ENCODE measurements at places on chromosomes 2 and 18. TPM values are rescaled to one million over a fixed set of nuclear protein-coding genes. Genes with fewer than 3 reads are reported as not detected.

The TFPI gene
- total RNA-seq, result 66.2 TPM

The LAMA3 gene
- total RNA-seq, result 0.08 TPM

The LYPD6B gene
- total RNA-seq, result not detected

The IL1RN gene
- total RNA-seq, result not detected

The MMADHC gene
- 104 TPM for total RNA-seq

The EVA1A gene
- not detected for total RNA-seq

The KCNK3 gene
- 0.08 TPM for total RNA-seq

DNA sequence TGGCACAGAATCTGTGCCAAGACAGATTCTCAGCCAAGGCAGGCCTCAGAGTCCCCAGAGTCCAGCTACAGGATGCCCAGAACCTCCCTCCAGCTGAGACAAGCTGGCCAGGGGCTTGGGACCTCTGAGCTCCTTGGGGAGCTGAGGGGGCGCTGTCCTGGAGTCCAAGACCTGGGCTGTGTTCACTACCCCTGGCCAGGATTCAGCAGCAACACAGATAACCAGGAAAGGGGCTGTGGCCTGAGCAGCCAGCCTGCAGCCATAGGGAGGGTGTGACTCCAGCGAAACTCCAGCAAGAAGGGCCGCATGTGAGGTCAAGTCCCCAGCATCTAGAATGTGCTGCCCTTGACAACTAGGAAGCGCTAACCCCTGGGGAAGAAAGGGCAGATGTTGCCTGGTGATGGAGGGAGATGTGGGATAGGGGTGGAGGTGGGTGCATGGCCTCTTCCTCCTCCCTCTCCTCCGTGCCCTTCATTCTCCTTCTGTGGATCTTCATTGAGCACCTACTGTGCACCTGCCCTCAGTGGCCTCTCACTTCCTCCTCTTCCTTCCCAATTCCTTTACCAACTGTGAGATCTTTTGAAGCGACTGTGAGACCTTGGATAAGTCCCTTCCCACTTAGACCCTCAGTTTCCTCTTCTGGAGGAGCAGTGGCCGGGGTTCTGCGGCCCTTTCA, 7.7 kb upstream of the ARID5A start:
- DNase-seq, result peak; percentile 1
- no peak overlapping the region for H3K4me3 ChIP-seq
- H3K27ac ChIP-seq, result no peak overlapping the region
- no peaks in the 10 kb centered on the region for H3K36me3 ChIP-seq
- H3K27me3 ChIP-seq, result peaks cover 9% of the 10 kb centered on the region
- H3K4me1 ChIP-seq, result peaks cover 33% of the 10 kb centered on the region

DNA sequence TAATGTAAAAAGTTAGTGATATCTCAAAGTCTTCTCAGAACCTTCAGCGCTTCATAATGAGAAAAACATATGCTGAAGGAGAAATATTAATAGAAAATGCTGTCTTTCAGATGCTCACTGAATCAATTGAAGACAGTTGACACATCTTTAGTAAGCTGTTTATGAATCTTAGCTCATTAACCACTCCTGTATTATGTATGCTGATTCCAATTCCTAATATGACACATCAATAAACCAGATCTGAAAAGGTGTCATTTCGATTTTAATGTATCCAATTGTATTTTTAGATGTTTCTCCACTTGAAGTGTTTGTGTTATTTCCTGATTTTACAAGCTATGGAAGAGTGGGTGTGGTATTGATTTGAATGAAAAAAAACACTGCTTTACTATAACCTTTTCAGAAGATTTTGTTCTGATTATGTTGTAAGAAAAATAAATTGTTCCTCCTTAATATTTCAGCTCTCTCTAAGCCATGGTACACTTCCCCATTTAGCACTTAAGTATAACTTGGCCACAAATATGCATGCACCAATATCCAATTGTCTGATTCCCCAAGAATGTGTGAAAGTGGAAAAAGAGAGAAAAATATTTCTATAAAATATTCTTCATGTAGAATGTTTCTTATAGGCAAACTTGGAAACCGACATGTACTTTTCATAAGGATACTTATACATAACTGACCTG, 569.8 kb downstream of the ARHGAP15 start:
- H3K27ac ChIP-seq, result no peak overlapping the region
- DNase-seq, result no peak
- no peaks in the 10 kb centered on the region for H3K4me1 ChIP-seq

GRCh38 chr2:230408244-230408842, 7.7 kb upstream of the SP100 start:
- DNase-seq, result no peak
- no peaks in the 10 kb centered on the region for H3K4me1 ChIP-seq
- H3K27ac ChIP-seq, result no peak overlapping the region
- H3K27me3 ChIP-seq, result no peaks in the 10 kb centered on the region

- peak; percentile 99 for DNase-seq
- peaks cover 16% of the 10 kb centered on the region for H3K36me3 ChIP-seq
- H3K4me1 ChIP-seq, result peaks cover 41% of the 10 kb centered on the region
- no peaks in the 10 kb centered on the region for H3K27me3 ChIP-seq
- peak overlapping the region; percentile 73 for H3K4me3 ChIP-seq
These were observed 858 bp downstream of the TP53I3 start for GRCh38 chr2:24083567-24084385.

DNA sequence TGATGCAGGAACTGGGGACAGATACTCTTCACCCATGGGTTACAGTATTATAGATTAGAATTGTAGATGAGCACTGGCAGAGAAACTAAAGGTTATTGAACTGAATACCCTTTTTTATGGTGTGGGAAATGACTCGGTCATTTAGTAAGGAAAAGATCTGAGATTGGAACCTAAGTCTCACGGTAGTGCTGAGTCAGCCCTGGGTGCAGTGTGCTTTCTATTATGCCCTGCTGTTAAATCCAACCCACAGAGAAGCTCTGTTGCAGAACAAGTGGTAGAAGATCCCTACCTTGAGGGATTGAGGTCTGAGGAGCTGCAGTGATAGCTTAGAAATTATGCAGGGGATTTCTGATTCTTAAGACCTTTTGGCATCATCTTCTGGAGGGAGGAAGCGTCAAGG, 12.7 kb downstream of the CCT7 start:
- peaks cover 8% of the 10 kb centered on the region for H3K4me1 ChIP-seq
- H3K4me3 ChIP-seq, result no peak overlapping the region
- peaks cover 98% of the 10 kb centered on the region for H3K36me3 ChIP-seq

DNA sequence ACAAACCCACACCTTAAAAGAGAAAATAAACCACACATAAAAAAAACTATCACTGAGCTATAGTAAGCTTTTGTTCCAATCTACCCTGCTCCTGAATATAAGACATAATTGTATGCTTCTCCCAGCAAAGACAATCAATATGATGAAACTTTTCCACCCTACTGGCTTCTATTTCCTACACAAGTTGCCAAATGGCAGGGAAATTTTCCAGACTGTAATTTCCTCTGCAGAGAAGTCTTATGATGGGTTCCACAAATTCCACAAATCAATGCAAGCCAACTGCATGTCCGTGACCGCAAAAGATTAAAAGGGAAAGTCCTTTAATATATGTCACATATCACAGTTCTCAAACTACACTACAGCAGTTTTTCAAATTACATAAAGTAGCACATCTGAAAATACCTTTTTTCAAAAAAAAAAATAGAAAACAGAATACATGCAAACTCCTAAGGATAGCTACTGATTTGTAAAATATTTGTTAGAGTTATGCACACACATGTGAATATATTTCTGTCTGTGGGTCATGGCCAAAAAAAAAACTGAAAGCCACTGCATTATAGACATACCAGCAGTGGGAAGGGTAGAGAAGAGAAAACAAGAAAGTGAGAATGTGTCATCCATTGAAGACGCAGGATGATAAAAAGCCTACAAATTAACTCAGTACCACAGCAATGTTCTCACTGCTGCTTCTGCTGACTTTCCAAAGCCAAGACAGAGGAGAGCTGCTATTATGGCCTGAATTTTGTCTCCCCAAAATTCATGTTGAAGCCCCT, 61.4 kb downstream of the RPL31 start:
- peaks cover 15% of the 10 kb centered on the region for H3K4me1 ChIP-seq
- H3K27me3 ChIP-seq, result no peaks in the 10 kb centered on the region
- H3K36me3 ChIP-seq, result no peaks in the 10 kb centered on the region

GRCh38 chr2:133167990-133168389, 400.3 kb downstream of the NCKAP5 start:
- H3K36me3 ChIP-seq, result no peaks in the 10 kb centered on the region
- no peaks in the 10 kb centered on the region for H3K4me1 ChIP-seq
- H3K27ac ChIP-seq, result no peak overlapping the region
- no peak overlapping the region for H3K4me3 ChIP-seq
- H3K27me3 ChIP-seq, result 0 out of 2 replicates have a peak, but pooled peaks cover 4% of the 10 kb centered on the region

GRCh38 chr18:78378403-78378802, 601.2 kb upstream of the SALL3 start:
- no peaks in the 10 kb centered on the region for H3K36me3 ChIP-seq
- no peak overlapping the region for H3K27ac ChIP-seq
- no peaks in the 10 kb centered on the region for H3K27me3 ChIP-seq
- DNase-seq, result no peak
- H3K4me3 ChIP-seq, result no peak overlapping the region

- H3K4me3 ChIP-seq, result no peak overlapping the region
- no peaks in the 10 kb centered on the region for H3K36me3 ChIP-seq
- DNase-seq, result no peak
- H3K27ac ChIP-seq, result no peak overlapping the region
- peaks cover 9% of the 10 kb centered on the region for H3K27me3 ChIP-seq
These were observed 45.4 kb downstream of the M1AP start for GRCh38 chr2:74602586-74603281.

- no peak overlapping the region for H3K27ac ChIP-seq
- H3K4me1 ChIP-seq, result no peaks in the 10 kb centered on the region
- DNase-seq, result peak; percentile 27
- H3K36me3 ChIP-seq, result no peaks in the 10 kb centered on the region
- H3K27me3 ChIP-seq, result peaks cover 7% of the 10 kb centered on the region
These were observed 179.2 kb downstream of the TTC32 start for GRCh38 chr2:19722531-19722971.

DNA sequence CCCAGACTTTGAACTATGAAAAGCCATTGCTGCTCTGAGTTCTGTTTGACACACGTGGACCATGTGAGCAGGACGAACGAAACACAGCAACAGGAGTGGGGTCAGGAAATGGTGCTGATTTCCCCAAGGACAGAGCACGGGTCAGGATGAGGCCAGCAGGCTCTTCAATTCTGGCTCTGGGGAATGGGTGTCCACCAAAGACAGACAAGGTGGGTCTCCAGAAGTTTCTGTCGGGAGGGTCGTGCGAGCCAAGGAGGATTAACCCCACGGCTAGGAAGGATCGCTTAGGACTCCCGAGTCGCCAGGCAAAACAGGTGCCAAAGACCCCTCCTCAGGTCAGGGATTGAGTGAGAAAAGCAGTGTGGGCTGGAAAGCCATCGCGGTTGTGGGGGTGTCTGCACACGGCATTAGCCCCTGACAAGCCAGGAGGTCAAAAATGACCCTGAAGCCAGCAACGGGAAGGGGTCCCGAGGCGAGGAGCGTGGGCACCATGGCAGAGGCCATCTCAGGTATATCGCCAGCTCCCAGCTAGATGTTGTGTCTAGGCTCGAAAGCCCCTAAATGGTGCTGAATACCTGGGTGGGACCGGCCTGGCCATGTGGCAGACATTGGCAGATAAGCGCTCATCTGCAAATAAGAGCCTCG, 213.9 kb upstream of the SALL3 start:
- no peak for DNase-seq
- H3K36me3 ChIP-seq, result no peaks in the 10 kb centered on the region
- no peaks in the 10 kb centered on the region for H3K27me3 ChIP-seq
- H3K27ac ChIP-seq, result no peak overlapping the region
- H3K4me3 ChIP-seq, result no peak overlapping the region

- H3K4me1 ChIP-seq, result no peaks in the 10 kb centered on the region
- no peak overlapping the region for H3K27ac ChIP-seq
- H3K4me3 ChIP-seq, result no peak overlapping the region
- no peaks in the 10 kb centered on the region for H3K36me3 ChIP-seq
These were observed 198.0 kb downstream of the HDAC4 start for GRCh38 chr2:239202836-239203235.

GRCh38 chr2:206452242-206452641, 8.9 kb downstream of the ADAM23 start:
- H3K4me1 ChIP-seq, result peaks cover 14% of the 10 kb centered on the region
- no peak overlapping the region for H3K4me3 ChIP-seq
- peaks cover 14% of the 10 kb centered on the region for H3K36me3 ChIP-seq
- no peak overlapping the region for H3K27ac ChIP-seq
- no peaks in the 10 kb centered on the region for H3K27me3 ChIP-seq

- no peaks in the 10 kb centered on the region for H3K36me3 ChIP-seq
- no peak overlapping the region for H3K4me3 ChIP-seq
- no peak overlapping the region for H3K27ac ChIP-seq
- H3K4me1 ChIP-seq, result peaks cover 10% of the 10 kb centered on the region
These were observed 122.1 kb downstream of the DTNB start for GRCh38 chr2:25551316-25551715.

DNA sequence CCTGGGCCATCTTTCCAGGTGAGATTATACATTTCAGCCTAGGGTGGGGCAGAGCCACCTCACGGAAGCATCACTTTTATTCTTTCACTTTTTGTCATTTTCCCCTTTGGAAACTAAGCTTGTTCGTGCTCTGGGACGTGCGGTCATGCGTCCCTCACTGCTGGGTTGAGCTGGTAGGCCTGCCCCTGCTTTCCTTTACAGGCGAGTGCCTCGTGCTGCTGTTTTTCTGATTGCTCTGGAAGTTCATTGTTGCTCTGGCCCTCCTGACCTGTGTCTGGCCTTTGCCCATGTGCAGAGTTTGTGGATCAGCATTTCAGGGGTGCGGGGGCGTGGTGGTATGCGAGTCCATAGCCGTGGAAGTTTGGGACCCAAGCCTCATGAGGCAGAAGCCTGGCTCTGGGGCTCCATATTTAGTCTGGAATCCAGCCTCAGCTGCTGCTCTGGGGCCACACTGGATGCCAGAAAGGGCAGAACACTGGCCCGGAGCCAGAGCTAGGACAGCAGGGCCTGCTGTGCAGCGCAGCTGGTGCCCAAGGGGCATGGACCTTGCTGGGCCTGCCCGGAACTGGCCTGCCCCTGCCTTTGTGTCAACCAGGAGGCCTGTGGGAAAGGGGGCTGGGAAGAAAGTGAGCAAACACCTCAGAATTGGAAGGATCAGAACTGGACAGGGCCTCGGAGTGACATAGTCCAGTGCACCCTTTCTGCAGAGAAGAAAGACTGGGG, 51.1 kb downstream of the CTIF start:
- H3K4me1 ChIP-seq, result no peaks in the 10 kb centered on the region
- H3K27me3 ChIP-seq, result no peaks in the 10 kb centered on the region
- DNase-seq, result no peak
- H3K36me3 ChIP-seq, result no peaks in the 10 kb centered on the region

- H3K36me3 ChIP-seq, result no peaks in the 10 kb centered on the region
- H3K27ac ChIP-seq, result no peak overlapping the region
- no peaks in the 10 kb centered on the region for H3K4me1 ChIP-seq
- H3K27me3 ChIP-seq, result no peaks in the 10 kb centered on the region
These were observed 305.2 kb downstream of the CDH2 start for GRCh38 chr18:27871726-27872125.

All from SJCRH30 (cell line).